ENCODE measurements at places on chromosomes 11 and 22. TPM values are rescaled to one million over a fixed set of nuclear protein-coding genes. Genes with fewer than 3 reads are reported as not detected.

Gene LRRC75B
- 10.2 TPM for total RNA-seq

Gene MAJIN
- not detected for total RNA-seq

Gene ARHGAP8
- total RNA-seq: 18.2 TPM

Gene C11orf86
- total RNA-seq: not detected

Gene LRRC4C
- 0.86 TPM for total RNA-seq

Gene GP1BB
- total RNA-seq: 2.8 TPM

Gene CHKB
- 76.7 TPM for total RNA-seq

Measured in lower lobe of right lung (tissue), 2 donors.